ENCODE measurements at places on chromosomes 6 and 20. TPM values are rescaled to one million over a fixed set of nuclear protein-coding genes. Genes with fewer than 3 reads are reported as not detected.

Gene COL20A1
- 0.44 TPM for total RNA-seq

Gene KCNK15
- 4.8 TPM for total RNA-seq

Gene LKAAEAR1
- total RNA-seq = not detected

Gene C4B
- 7.8 TPM for total RNA-seq

Gene ATRN
- total RNA-seq = 28.3 TPM

Gene C20orf202
- 0.22 TPM for total RNA-seq

Gene VIP
- total RNA-seq = not detected

Gene NRSN1
- 0.14 TPM for total RNA-seq

Gene COL19A1
- not detected for total RNA-seq

Gene FAM217A
- not detected for total RNA-seq

Gene SLC35F1
- not detected for total RNA-seq

Gene AIF1
- not detected for total RNA-seq

Gene MATN4
- 0.17 TPM for total RNA-seq

Gene BTN1A1
- total RNA-seq = not detected

Data from Calu3 (cell line).